ENCODE measurements at places on chromosomes 1 and 21.

- DNase-seq: no peak
Observed at GRCh38 chr1:41350055-41350378, 11.2 kb upstream of the FOXO6 start.

GRCh38 chr1:181405584-181405983 is 77.7 kb upstream of the CACNA1E start:
- DNase-seq: no peak

DNA sequence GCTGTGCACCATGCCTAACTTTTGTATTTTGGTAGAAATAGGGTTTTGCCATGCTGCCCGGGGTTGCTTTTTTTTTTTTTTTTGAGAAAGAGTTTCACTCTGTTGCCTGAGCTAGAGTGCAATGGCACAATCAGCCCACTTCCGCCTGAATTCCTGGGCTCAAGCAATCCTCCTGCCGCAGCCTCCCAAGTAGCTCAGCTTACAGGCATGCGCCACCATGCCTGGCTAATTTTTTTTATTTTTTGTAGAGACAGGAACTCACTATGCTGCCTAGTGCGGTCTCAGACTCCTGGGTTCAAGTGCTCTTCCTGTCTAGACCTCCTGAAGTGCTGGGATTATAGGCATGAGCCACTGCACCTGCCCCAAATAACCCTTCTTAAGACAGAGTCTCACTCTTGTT is 153.5 kb downstream of the SLC45A1 start:
- DNase-seq: no peak

DNA sequence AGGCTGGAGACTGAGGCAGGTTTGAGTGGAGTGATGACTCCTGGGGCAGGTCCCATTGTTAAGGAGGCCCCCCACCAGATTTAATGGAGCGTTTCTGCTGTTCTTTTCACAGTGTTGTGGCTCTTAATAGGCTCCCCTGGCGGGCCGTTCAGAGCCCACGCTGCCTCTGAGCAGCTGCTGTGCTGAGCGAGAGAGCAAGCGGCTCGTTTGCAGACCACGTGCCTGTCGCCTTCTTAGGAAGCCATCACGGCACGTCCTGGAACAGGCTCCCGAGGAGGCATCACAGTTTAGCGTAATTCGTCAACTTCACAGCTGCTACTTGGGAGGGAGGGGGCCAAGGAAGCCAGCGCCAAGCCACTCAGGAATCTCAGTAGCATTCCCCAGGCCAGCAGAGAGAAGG is 70.5 kb upstream of the CTTNBP2NL start:
- DNase-seq: no peak

- DNase-seq: peak; percentile 85
Observed at GRCh38 chr1:25810341-25811299, 9.1 kb upstream of the MTFR1L start.

- DNase-seq: no peak
Observed at GRCh38 chr1:202645097-202645476, 65.2 kb downstream of the SYT2 start.

DNA sequence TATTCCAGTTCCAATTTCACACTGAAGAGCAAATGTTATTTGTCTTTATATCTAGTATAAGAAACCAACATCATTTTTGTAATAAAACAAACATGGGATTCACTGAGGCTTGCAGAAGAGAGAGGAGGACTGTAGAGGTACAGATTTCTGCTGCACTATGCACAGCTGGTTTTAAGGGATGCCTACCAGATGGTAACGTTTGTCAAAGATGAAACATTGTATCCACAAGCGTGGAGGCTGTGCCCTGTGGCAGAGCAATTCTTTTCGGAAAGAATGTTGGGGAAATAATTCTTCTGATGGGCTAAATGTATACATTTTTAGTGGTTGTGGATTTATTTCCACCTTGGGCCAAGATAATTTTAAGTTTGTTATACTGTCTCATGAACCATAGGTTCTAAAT is 272.4 kb downstream of the DUSP10 start:
- DNase-seq: no peak

DNA sequence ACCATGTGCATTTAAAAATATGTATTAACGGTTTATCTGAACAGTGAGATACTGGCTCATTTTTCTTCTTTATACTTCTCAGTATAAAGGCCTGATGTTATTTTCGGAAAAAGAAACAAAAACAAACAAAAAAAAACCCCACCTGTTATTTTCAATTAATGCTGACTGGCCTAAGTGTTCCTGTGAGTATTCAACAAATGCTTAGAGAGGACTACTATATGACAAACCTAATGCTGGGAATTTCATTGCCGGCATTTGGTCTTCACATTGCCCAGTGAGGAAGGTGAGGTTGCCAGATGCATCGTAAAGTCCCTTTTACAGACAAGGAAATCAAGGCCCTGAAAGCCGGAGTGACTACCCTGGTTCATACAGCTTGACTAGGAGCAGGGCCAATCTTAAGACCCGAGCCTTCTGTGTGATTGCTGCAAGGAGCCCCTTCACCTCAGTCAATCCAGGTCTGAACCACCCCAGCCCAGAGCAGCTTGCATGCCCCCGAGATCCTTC is 599 bp downstream of the MRPL24 start:
- DNase-seq: no peak

GRCh38 chr1:37439349-37439995 is 34.9 kb upstream of the ZC3H12A start:
- DNase-seq: no peak

- no peak for DNase-seq
Observed at GRCh38 chr1:165063181-165063965, 293.1 kb downstream of the LMX1A start.

DNA sequence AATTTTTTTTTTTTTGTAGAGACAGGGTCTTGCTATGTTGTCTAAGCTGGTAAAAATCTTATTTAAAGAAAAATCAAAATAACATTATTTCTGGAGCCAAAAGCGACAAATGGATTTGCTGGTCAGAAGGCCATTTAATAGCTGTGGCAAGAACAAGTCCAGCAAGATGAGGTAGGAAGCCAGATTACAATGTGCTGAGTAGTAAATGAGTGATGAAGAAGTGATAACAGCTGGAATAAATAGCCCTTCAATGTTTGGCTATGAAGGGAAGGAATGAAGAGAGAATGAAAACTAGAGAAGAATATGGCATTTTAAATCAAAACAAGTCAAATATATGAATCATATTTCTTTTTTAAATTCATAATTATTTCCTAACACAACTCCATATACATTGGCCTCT is 34.5 kb downstream of the SYDE2 start:
- no peak for DNase-seq

DNA sequence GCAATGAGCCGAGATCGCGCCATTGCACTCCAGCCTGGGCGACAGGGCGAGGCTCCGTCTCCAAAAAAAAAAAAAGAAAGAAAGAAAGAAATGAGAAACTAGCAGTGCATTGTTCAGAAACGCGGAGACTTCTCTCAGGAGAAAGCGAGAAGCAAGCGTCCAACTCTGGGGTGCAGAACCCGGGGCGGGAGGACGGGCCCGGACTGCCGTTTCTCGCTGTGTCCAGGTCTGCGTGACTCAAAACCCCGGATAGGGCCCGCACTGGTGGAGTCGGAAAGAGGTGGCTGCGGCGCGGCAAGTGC is 395 bp upstream of the MIB2 start:
- DNase-seq: no peak

DNA sequence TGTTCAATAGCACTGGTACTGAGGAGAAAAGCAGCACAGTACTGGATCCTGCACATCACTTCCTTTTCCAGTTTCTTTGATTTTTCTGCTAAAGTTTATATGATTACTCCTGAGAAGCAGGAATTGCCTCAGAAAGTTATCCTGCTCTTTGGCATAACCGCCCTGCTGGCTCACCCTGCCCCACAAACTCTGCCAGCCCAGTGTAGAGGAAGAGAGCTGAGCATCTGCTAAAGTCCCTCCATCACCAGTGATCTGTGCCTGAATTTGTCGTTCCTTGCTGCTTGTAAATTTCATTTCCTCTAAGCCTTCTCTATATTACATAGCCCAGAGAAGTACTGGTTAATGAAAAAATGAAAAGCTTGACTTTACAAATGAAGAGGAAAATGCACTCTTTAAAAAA is 87.0 kb upstream of the C1orf21 start:
- no peak for DNase-seq

GRCh38 chr1:198143797-198144196 is 13.0 kb upstream of the NEK7 start:
- DNase-seq: no peak

DNA sequence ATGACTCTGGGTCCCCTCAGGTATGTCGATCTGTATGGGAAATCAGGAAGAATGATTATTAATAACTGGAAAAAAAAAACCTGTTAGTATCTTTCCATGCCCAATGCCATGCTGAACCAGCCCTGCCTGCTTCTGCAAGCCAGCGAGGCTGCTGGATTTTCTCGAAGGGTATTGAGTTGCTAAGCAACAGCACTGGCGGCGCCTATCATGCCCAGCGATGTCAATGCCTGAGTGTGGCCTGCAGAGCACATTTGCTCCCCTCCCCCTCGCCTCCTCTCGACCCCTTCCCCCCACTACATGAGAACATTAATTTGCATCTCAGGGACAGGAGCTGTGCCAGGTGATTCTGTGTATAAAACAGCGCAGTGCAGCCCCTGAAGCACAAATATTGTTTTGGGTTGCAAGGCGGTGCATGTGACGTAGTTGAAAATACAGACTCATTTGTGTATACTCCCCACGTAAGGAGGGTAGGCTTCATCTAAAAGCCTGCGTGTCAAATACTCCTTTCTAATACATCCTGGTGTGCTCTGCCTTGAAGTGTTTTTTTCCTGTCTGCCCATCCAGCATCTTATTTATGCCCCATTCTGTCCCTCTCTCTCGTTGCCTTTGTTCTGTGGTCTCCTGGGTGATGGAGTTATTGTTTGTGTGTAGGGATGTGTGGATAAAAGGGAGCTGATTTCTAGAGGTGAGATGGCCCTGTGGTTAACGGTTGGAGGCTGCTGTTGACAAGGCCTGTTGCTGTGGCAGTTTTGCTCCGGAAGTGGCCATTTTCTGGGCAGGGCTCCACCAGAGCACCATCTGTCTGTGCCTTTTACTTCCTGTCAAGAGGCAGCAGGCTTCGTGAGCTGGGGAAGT is 32.7 kb upstream of the ATP5PO start:
- DNase-seq: peak; percentile 89

GRCh38 chr1:1355416-1355815 is 2.9 kb downstream of the MXRA8 start:
- DNase-seq: no peak

DNA sequence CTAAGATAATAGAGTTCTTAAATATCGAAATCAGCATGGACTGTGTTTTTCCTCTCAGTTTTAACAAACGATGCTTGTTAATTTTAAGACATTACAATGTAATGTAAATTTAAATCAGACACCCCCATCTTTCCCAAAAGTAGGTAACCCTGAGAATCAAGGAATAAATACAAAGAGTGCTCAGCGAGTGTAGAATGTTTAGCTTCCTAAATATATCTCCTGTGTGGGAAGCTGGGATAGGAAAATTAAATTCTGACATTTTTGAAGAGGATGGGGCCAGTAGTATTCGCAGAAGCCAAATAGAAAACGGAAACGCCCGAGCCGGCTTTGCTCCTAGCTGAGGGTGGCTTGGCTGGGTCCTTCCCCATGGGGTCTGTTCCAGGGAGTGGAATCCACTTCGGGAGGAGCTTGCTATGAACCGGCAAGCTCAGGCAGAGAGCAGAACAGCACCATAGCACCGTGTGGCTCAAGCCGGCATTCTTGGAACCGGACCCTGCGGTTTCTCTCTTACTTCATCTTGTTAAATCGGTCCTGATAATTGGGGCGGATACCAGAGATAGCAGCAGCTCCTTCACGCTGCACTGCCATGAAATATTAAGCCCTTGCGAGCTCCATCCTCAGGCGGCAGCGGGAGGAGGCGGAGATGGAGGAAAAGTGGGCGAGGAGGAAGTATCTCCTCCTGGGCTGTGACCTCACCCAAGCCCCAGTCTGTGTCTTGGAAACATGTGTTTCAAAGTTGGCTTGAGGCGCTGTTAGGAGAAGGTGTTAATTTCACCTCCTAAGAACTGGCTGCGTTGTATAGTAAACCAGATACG is 24.9 kb downstream of the MAP3K7CL start:
- no peak for DNase-seq

DNA sequence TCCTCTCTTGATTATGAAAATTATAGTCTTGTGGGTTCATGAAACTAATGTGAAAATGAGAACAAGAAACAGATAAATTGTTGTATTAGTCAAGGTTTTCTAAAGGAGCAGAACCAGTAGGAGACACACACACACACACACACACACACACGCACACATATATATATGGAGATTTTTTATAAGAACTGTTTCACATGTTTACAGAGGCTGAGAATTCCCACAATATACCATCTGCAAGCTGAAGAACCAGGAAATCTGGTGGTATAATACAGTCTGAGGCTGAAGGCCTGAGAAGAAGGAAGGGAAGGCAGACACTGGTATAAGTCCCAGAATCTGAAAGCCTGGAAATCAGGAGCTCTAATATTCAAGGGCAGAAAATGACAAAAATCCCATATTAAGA is 70.9 kb upstream of the RGS18 start:
- no peak for DNase-seq

DNA sequence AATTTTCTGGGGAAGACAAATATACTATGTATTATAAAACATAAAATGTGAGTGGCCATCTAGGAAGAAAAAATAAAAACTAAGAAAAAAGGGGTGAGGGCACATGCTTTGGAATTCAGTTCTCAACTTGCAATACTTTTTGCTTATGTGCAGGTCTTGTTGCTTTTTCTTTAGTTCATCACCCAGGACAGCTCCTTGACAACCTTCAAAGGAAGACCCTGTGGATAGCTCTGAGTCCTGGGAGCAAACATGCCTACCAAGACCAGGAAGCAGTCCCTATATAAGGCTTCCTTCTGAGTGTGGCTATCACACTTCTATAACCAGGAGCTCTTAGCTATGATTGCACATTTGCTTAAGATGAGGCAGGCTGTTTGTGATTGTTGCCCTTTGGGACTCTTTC is 78.0 kb downstream of the WDR64 start:
- DNase-seq: no peak

GRCh38 chr1:72530646-72531045 is 248.3 kb upstream of the NEGR1 start:
- DNase-seq: no peak

Data from CD4-positive, alpha-beta T cell treated with Interleukin-6 for 4 hours (primary cell).